ENCODE measurements at places on chromosomes 12 and 14.

- DNase-seq = no peak
These were observed 78.6 kb downstream of the CHST11 start for GRCh38 chr12:104535369-104535768.

DNA sequence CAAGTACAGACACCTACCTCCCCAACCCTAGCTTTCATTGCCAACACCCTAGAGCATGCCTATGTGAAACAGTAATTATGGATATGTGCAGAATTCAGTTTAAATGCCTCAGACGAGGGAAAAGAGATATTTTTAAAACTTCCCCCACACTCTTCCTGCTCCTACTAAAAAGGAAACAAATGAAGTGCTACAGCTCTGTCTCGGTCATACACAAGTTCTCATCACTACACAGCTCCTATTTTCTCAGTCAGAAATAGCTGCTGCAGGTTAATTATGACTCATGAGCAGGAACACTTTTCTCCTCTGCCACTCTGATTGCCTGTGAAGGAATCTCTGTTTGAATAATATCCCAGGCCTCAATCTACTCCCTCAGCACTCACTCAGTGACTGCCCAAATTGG, 703.6 kb upstream of the FLRT2 start:
- no peak for DNase-seq

GRCh38 chr14:29897181-29897580, 30.5 kb downstream of the PRKD1 start:
- DNase-seq = no peak

DNA sequence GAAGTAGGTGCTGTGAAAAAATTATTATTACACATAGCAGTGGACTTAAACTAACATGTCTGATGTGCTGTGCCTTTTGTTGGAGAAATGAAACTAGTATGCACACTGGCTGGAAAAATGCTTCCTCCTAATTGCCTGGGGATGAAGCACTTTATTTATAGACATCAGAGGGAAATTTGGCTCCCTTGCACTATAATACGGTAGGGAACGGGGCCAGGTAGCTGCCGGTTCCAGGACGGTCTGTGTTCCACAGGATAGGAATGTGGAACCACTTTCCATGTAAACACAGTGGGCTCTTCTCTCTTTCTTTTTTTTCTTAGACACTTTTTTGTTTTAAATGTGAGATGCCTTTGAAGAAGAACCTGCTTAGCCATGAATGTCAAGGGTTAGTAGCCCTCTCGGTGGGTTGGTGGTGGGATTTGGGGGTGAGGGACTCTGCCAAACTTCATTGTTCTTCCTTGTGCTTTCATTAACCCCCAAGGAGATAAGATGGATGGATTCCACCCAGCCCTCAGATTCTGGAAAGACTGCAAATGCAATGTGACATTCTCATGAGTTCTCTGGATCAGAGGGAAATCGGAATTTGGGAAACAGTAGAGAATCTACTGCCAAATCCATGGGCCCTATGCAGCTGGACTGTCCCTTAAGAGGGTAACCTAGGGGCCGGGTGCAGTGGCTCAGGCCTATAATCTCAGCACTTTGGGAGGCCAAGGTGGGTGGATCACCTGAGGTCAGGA, 58.0 kb upstream of the GSC start:
- DNase-seq = no peak

GRCh38 chr14:38524636-38525509, 269.0 kb upstream of the CLEC14A start:
- no peak for DNase-seq

DNA sequence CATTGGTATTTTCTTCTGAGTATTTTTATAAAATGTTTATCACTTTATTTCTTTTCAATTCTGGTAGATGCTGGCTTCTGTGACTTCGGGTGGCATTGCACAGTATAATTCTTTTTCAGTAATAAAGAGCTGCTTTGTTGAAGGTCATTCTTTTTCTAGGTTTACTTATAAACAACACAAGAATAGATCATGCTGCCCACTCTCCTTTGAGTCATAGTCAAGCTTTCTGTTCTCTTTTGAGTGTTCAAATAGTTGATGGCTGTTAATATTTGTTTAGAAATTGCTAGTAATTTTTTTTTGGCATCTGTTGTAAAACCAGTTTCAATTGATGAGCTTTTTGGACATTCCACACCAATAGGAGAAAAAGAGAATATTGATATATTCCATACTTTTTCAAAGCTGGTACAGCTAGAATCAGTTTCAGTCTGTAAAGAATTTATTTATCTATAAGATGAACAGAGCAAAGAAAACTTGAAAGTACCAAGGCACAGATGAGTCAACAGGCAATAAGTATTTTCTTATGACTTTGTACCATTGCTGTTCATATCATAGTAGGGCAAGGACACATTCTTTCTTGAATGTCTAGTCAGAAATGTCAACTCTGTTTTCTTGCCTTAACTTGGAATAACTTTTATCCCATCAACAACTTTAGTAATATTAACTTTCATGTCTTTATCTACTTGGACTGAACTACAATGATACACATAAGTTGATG, 513.0 kb upstream of the SEL1L start:
- no peak for DNase-seq

DNA sequence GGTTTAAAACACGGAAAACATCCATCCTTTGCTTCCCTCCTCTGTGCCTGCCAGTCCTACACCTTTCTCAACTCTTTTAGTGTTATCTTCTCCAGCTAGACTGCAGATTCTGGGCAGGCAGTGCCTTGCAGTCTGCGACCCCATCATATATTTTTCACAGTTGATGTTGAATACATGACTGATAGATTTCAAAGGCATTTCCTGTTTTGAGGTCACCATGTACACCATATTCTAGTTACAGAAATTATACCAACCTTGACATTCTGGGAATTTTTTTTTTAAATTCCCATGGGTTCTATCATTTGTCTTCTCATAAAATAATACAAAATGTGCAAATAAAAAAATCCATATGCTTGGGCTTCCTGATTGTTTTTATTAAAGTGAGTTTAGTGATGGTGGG, 16.6 kb downstream of the SOCS2 start:
- DNase-seq = no peak

DNA sequence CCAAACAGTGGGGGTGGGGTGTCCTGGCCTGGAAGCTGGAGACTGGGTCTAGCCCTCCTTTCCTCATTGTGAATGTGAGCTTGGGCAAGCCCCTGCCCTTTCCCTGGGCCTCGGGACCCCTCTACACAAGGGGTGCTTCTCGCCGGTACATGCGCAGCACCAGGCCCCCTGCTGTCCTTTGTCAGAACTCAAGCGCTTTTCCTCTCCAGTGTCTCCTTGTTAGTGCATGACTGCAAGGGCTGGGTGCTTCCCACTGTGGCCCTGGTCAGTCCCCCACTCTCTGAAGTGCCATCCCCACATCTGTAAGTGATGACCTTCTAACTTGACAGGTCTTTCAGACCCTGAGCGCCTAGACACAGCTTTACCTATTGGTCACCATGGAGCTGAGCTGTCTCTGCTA, 44.2 kb downstream of the DEGS2 start:
- no peak for DNase-seq

DNA sequence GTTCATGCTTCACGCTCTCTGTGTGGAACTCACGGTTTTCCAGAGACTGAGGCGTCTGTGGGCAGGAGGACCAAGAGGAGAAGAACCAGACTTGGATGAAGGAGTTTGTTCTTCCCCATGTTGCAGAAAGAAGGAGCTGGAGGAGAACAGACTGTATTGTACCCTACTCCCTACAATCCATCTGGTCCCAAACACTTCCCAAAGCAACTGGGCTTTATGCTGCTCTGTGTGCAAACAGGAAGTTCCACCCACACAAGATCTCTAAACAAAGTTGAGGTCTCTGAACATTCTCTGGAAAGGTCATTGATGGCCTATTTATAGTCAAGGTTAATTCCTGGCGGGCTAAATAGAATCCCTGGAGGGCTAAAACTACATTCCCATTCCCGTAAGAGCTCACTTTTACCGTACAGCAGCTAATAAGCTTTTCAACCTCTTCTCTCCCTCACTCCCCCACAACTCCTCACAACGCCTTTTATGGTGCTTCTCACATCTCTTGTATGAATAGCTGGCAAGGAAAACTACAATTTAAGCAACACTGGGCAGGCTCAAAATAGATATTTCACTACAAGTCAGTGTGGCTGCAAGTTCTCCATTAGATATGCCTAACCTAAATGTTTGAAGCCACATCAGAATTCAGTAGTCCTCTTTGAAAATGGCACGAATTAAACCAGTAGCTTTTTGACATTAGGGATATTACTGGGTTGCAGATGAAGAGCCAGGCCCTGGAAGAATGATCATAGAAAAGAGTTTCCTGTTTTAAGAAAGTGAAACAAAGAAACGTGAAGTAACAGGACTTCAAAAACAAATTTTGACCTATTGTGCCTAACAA, at the start of gene A2M:
Gene A2M (minus strand): TSS at position 189 of the 829 bp plus-strand sequence. CDS start 70 bp downstream, at position 119.
- no peak for DNase-seq

DNA sequence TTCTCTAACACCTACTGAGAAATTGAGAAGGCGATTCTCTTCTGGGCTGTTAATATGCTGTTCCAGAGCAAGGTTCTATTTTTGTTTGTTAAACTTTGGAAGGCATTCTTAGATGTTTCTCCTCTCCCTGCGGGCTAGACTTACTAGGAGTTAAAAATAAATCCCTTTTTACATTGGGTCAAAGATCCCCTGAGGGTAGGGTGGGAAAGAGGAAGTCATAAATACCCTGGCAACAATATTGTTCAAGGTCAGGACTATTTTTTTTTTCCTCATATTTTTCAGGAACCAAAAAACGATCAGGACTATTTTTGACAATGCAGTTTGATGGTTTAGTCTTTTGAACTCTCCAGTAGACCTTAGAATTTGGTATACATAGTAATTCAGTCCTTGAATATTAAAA, 12.0 kb upstream of the SLC2A14 start:
- DNase-seq = no peak

GRCh38 chr12:12604740-12605139, 6.9 kb upstream of the CREBL2 start:
- no peak for DNase-seq

DNA sequence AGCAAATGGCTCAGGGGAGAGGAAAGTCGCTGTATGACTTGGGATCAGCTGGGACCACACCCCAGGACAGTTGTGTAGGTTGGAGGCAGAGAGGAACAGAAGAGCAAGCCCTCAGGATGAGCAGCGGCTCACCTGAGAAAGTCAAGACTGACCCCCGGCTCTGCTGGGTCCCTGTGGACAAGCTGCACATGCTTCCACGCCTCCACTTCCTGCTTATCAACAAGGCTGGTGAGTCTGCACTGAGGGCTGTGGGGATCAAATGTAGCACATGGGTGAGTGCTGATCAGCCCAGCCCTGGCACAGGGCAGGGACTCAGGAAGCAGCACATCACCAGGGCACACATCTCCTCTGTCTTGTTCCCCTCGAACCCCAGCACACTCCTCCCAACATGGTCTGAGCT, 92.1 kb downstream of the CHGA start:
- no peak for DNase-seq

DNA sequence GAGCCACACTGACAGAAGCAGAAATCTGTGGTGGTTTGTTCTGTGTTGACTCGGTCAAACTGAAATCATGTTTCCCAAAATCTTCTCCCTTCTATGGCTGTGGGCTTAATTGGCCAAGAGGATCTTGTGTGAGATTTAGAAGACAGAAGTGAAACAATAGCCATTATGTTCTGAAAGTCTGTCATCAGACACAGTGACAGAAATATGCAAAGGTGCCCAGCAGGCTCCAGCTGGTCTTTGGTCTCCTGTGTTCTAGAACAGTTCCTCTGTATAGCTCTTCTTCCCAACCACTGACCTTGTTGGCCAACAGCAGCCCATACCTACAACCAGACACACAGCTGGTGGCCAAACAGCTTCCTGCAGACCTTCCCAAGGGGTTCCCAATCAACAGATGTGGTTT, 25.0 kb upstream of the COCH start:
- no peak for DNase-seq

- no peak for DNase-seq
These were observed 2.3 kb downstream of the PIWIL1 start for GRCh38 chr12:130339951-130340350.

- no peak for DNase-seq
These were observed 12.5 kb downstream of the EGLN3 start for GRCh38 chr14:33938131-33938949.

DNA sequence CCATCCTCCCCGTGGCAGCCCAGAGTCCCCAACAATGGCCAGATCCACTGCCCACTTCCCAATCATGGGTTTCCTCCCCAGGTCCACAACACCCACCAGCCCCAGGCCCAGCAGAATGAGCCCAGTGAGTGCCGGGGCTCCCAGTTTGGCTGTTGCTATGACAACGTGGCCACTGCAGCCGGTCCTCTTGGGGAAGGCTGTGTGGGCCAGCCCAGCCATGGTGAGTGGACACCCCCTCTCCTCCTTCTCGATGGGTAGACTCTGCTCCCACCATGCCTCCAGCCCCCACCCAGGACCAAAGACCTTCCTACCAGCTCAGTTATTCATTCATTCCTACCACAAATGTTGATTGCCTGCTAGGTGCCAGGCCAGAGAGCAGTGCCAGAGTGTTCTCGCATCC, 23.8 kb downstream of the PAPLN start:
- no peak for DNase-seq

- DNase-seq = no peak
These were observed 92.5 kb downstream of the BBS10 start for GRCh38 chr12:76255692-76256091.

- no peak for DNase-seq
These were observed 641 bp downstream of the LRRC43 start for GRCh38 chr12:122183588-122183940.

DNA sequence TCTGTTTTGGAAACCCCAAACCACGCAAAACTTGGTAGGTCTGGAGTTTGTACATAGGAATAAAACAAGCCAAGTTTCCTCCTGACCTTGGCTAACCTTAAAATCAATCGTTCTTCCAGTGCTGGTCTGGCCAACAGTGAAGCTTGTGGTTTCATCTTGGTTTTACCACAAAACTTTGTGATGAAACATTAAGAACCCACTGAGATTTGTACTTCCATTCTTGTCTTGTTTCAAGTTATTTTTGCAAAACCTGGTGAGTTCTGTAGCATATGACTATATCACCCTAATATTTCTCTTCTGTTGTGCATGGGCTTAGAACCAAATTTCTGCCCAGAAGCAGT, 26.4 kb downstream of the SIX1 start:
- DNase-seq = peak; percentile 34

GRCh38 chr14:93285044-93285443, 47.8 kb downstream of the BTBD7 start:
- DNase-seq = no peak

DNA sequence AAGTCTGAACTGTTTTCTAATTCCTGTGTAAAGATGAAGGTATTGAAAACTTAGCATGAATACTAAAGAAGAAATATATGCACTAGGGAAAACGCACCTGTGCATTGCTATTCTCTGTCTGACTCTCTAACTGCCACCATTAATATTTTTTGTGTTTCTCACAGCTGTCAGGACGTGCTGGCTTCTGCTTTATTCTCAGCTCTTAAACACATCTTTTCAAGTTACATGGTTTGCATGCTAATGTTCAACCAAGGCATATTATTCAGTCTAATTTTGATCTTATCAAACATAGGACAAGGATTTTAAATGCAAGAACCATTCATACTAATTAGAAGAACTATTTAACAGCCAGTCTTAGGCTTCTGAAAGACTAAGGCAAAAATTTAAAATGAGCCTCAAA, 187.4 kb downstream of the KLHL28 start:
- no peak for DNase-seq

GRCh38 chr12:7439579-7440505, 4.1 kb downstream of the CD163L1 start:
- DNase-seq = no peak
